Metanephros (tissue), 2 donors: ENCODE measurements at places on chromosomes 3 and 15. TPM values are rescaled to one million over a fixed set of nuclear protein-coding genes. Genes with fewer than 3 reads are reported as not detected.

Gene EFHB
- 1.5 TPM for total RNA-seq

Gene TTLL3
- 70.1 TPM for total RNA-seq

Gene ABI3BP
- 17.9 TPM for total RNA-seq

Gene TMCO5A
- not detected for total RNA-seq

Gene LSAMP
- 6.7 TPM for total RNA-seq

Gene P2RY14
- 1.1 TPM for total RNA-seq

Gene FANCD2OS
- total RNA-seq = not detected
